ENCODE measurements at places on chromosomes 12 and 14.

GRCh38 chr12:70722584-70723343 is 85.5 kb upstream of the PTPRB start:
- no peak for DNase-seq

- no peak for DNase-seq
These were observed 552.5 kb downstream of the DIO2 start for GRCh38 chr14:79658769-79659168.

DNA sequence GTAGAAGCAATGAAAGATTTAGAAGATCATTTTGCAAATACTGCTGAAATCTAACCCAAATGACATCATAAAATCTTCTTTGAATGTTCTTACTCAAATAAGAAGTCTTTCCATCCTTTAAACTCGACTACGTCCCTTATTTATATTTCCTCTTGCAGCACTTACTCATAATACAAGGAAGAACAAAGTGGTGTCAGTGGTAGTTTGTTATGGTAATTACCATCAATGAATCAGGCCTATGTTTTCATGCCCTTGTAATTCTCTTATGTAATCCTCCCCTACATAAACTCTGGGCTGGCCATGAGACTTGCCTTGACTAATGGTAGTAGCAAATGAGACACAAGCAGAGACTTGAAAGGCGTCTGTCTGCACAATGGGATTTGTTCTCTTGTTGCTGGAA is 17.0 kb downstream of the EEA1 start:
- DNase-seq = no peak

DNA sequence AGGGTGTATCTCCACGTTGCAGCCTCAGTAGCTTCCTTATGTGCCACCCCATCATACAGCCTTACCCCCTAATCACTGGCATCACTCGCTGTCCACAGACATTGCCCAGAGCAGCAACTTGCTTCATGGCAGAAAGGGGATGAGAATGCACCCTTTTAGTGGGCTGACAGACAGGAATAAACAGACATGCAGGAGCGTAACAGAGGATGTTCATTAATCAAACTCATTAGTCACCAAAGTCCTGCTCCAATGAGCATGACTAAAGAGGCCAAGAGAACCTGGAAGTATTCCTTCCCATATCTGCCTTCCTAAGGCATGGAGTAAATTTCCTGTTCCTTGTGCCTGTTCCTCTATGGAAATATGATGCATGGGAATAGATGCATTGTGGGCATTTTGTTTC is 197.0 kb downstream of the PHLDA1 start:
- DNase-seq = no peak

DNA sequence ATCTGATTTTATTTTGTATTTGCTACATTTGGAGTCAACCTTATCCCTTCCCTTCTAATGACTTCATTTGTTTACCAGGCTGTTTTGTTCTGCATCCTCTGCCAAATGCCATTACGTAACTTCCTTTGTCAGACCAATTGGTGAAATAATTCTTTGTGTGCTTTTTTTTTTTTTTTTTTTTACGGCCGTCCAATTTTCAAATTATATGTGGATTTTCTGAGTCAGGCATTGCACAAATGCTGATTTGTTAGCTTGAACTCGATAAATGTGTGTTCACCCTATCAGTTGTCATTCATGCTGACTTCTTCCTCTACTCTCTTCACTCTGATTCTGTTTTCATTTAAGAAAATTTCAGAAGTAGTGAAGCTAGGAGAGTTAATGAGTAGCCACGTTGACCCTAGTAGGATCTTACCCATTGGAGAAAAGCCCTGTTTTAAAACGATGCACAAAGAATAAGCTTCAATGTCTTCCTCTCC is 386.2 kb downstream of the DIO2 start:
- DNase-seq = no peak

GRCh38 chr12:52753283-52753682 is 23.9 kb downstream of the KRT76 start:
- no peak for DNase-seq

DNA sequence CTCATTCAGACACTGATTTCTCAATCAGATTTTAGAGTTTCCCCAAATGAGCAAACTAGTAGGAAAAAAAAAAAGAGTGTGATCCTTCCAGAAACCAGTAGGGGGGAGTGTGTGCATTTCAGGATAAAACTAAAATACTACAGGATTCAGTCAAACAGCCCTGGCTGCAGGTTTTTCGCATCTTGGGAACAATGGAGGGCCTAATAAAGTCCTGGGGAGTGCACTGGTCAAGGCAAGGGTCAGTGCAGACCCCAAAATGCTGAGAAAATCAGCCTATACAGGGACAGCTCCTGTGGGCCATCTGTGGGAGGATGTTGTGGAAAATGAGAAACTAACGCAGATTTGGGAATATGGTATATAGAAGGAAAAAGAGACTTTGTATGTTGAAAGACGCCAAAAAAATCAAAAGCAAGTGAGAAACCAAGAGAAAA is 22.2 kb upstream of the ABCD4 start:
- no peak for DNase-seq

All from effector CD8-positive, alpha-beta T cell (primary cell).